Daoy (cell line): ENCODE measurements at places on chromosomes 7 and 10. TPM values are rescaled to one million over a fixed set of nuclear protein-coding genes. Genes with fewer than 3 reads are reported as not detected.

Gene STRIP2
- total RNA-seq: 9.2 and 9.6 TPM in 2 replicates

Gene ZNF862
- total RNA-seq: 2.9 and 3.0 TPM in 2 replicates

Gene NRCAM
- 0.11 and 1.0 TPM in 2 replicates for total RNA-seq

Gene FEZF1
- total RNA-seq: 0.03 and 0.69 TPM in 2 replicates

Gene MSMB
- total RNA-seq: not detected in 2 replicates

Gene PIP
- not detected in 2 replicates for total RNA-seq

Gene GPR85
- 1.4 and 3.4 TPM in 2 replicates for total RNA-seq

Gene TMEM139
- not detected in 2 replicates for total RNA-seq
